HFFc6 (cell line): ENCODE measurements at places on chromosomes 6 and 20.

- no peak for DNase-seq
Observed at GRCh38 chr20:24459733-24460132, 9.7 kb upstream of the SYNDIG1 start.

- no peak for DNase-seq
Observed at GRCh38 chr20:43415661-43416430, 41.9 kb upstream of the SRSF6 start.

- DNase-seq = no peak
Observed at GRCh38 chr6:136333824-136334464, 44.3 kb upstream of the BCLAF1 start.

DNA sequence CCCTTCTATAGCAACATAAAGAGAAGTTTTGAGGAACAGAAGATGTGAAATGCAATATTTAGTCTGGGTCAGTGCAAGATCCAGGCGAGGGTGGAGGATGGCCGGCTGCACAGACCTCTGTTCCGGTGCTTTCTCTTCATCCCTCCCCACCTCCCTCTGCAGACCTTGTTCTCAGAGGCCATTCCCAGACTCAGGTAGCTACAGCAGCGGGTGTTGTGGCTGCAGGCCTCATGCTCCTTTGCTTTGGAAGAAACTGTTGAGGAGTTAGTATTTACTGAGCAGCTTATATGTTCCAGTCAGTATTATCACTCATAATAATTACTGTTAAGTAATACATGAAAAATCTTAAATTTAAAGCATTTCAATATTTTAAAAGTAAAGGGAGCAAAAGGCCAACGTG is 1.7 kb downstream of the BTN3A3 start:
- no peak for DNase-seq

DNA sequence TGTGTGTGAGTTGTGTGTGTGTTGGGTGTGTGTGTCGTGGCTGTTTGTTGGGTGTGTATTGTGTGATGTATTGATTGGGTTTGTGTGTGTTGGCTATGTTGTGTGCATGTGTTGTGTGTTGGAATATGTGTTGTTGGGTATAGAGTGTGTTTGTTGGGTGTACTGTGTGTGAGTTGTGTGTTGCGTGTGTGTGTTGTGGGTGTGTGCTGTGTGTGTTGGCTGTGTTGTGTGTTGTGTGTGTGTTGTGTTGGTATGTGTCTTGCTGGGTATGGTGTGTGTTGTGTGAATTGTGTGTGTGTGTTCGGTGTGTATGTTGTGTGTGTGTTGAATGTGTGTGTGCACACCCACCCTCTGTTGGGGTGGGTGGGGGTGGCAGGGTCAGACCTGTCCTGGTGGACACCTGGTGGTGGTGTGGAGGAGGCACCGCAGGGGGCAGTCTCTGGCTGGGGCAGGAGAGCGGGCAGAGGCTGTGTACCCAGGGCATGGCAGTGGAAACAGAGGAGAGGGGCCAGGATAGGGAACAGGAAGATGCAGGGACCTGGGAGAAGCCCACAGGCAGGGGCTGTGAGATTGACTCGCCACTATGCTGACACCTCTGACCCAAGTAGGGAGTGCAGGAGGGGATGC is 25.5 kb upstream of the PXDC1 start:
- no peak for DNase-seq

DNA sequence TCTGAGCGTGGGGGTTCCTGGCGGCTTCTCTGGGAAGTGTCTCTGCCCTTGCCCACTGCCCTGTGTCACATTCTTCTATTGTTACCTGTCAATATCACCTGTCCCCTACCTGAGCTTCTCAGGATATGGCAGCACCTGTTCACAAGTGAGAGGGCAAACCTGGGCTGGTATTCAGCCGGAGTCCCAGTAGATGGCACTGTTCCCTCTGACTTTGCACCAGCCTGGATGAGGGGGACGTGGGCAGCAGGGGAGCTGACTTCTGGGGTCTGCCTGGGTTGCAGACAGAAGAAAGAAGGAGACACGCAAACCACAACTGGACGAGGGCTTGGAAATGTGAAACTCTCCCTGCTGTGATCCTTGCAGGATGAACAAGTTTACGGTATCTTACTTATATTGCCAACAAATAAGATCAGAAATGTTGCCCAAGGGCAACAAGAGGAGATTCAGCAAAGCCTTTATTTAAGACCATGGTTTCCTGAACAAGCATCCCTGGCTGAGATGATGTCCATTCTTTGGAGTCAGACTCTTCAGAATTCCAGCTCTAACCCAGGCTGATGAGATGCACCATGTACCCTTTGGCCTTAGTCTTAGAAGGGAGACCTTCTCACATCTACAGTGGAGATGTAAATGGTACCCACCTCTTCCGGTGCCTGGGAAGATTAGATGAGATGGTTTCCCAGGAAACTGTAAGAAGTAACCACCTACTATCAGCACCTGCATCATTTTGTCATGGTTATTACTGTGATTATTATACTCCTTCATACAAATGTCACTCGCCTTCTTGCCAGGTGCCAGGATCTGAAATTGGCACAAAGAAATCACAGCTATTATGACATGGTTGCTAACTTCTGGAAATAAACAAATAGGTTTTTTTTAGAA is 400.0 kb upstream of the CDH4 start:
- no peak for DNase-seq

GRCh38 chr6:79625746-79626145 is 5.4 kb upstream of the SH3BGRL2 start:
- DNase-seq = no peak
